PC-3 (cell line): ENCODE measurements at places on chromosomes 5 and 9. TPM values are rescaled to one million over a fixed set of nuclear protein-coding genes. Genes with fewer than 3 reads are reported as not detected.
A peak's percentile ranks its signal among the peaks of the same experiment; 100 is the strongest.

DNA sequence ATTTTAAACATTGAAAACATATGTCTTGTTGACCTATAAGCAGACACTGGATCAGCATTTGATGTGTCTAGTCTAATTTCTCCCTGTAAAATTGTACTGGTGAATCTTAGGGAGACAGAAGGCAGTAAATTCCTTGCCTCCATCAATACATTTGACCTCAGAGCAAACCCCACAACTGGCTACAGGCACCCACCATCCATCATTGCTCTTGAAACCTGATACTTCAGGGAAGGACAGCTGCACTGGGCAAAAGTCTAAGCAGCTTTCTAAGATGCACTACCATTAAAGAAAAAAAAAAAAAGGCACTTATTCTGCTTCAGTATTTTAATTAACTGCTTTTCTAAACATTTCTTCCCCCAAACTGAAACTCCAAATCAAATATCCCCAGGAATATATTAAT lies 1051.3 kb upstream of the DMAC1 start:
- DNase-seq, result no peak

DNA sequence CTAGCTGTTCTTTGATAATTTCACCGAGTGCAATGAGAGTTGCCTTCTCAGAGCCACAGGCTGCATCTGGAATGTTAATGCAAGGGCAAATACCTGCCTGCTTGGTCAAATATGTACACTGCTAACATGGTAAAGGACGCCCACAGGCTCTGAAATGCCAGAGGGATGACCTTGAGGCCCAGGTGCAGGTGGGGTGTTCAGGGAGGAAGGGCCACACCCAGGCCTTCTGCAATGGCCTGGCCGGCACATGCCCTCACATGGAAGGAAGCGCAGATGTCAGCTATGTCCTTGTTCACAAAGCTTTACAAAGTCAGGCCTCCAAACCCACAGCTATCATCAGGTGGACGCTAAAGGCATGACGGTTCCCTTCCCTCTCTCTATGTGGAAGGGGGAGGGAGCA lies 48.6 kb downstream of the HRH2 start:
- no peak for DNase-seq

DNA sequence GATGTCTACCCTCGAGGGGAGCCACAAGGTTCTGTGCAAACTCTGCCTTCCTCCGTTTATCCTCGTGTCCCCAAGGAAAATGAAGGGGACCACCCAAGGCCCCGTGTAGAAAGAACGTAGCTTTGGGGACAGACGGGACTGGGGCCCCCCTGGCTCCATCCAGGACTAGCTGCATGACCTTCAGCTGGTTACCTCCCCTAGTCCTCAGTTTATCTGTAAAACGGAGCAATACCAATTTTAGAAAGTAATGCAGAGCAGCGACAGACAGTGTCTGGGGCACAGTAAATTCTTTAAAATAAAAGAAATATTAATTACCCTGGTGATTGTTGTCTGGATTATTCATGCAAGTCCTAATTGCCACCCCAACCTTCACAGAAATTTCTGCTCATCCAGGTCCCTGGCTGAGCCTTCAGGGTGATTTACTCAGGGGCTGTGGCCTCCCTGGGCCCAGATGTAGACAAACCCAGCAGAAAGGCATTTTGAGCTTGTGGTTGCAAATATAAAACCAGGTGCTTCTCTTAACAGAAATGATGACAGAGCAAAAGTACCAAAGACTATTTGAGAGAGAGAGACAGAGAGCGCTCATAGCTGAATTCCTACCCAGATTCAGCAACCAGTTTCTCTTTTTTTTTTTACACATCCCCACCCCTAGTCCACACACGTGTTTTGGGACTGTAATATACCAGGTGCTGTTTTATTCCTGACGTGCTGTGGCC lies 155.1 kb upstream of the SMIM23 start:
- DNase-seq, result no peak

DNA sequence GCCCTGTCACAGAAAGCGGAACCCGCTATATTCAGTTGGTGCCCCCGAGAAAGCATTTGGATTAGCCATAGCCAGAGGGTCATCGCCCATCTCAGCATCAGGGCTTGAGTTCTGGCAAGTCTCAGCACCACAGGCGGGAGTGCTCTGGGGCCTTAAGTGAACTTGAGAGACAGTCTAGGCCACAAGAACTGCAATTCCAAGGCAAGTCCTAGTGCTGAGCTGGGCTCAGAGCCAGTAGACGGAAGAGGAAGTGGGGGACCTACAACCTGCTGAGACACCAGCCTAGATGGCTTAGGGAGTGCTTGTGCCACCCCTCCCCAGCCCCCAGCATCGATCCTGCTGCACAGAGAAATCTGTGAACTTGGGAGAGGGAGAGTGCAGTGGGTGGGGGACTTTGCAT lies 594.9 kb downstream of the CCDC171 start:
- DNase-seq, result no peak

- no peak for DNase-seq
These were observed 27.9 kb upstream of the IFNA14 start for GRCh38 chr9:21267485-21268346.

GRCh38 chr5:96660971-96661854 lies 963 bp upstream of the CAST start:
- DNase-seq, result peak; percentile 46

DNA sequence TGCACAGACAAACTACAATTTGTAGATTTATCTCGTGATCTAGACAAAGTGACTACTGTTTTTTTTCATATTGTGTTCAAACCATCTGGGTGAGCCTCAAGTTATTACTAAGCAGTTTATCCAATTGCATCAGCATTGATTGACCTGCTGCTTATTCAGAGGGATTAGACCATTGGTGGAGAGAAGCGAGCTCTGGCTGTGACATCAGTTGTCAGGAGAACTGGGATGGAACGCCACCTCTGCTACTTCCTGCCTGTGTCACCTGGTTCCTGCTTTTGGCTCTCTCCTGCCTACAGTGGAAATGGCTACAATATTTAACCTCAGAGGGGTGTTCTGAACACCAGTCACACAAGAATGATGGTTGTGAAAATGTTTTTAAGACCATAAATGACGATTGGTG lies 12.1 kb downstream of the NR4A3 start:
- no peak for DNase-seq

GRCh38 chr5:14258840-14259239 lies 115.7 kb downstream of the TRIO start:
- no peak for DNase-seq

GRCh38 chr9:20022410-20022809 lies 233.6 kb upstream of the SLC24A2 start:
- peak; percentile 12 for DNase-seq

GRCh38 chr5:74638970-74639806 lies 1.3 kb downstream of the ENC1 start:
- peak; percentile 64 for DNase-seq

DNA sequence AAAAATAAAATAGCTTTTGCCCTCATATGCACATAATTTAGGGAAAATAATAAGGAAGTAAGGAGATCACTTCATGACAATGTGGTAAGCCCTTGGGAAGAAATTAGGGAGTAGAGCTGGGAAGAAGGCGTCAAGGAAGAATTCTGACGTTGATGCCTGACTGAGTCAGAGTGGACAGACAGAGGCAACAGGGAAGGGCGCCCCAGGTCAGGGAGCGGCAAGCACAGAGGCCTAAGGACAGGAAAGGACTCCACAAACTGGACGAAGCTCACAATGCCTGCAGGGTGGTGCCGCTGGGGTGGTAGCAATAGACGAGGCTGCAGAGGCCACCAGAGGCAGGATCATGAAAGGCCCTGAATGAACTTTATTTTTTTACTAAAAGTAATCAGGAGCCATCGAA lies 7.6 kb downstream of the DRD1 start:
- no peak for DNase-seq

- DNase-seq, result no peak
These were observed 103.7 kb upstream of the SPOCK1 start for GRCh38 chr5:137602721-137603273.

GRCh38 chr5:3277590-3278196 lies 317.9 kb upstream of the IRX1 start:
- DNase-seq, result no peak

GRCh38 chr5:169670769-169671525 lies 33.9 kb downstream of the DOCK2 start:
- DNase-seq, result no peak

GRCh38 chr5:56733580-56733979 lies 81.8 kb upstream of the MAP3K1 start:
- DNase-seq, result peak; percentile 17

GRCh38 chr5:135703016-135703550 lies 124.3 kb upstream of the CXCL14 start:
- no peak for DNase-seq

GRCh38 chr5:43648499-43649124 lies 45.6 kb downstream of the NNT start:
- no peak for DNase-seq

DNA sequence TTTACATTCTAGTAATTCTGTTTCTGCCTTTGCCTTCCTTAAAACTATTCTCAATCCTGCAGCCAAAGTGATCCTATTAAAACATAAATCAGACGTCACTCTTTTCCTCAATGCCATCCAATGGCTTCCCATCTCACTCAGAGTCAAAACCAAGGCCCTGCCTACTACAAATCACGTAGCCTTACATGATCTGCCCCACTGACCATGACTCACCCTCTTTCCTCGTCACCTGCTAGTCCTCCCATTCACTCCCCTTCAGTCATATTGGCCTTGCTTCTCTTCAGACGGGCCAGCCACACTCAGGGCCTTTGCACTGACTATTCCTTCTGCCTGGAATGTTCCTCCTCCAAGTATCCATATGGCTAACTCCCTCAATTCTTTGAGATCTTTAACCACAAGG lies 39.0 kb upstream of the DMXL1 start:
- DNase-seq, result no peak

MLANA gene
- total RNA-seq, result not detected in 2 replicates

PRRT1B gene
- not detected in 2 replicates for total RNA-seq

SPATA31D4 gene
- not detected in 2 replicates for total RNA-seq

SLC45A2 gene
- not detected in 2 replicates for total RNA-seq

CCDC171 gene
- 1.7 and 2.7 TPM in 2 replicates for total RNA-seq

FYB1 gene
- 0.81 and 1.1 TPM in 2 replicates for total RNA-seq
